ENCODE measurements at places on chromosomes 2 and 18. TPM values are rescaled to one million over a fixed set of nuclear protein-coding genes. Genes with fewer than 3 reads are reported as not detected.

GALNT3 gene
- total RNA-seq = 13.8 TPM

GFPT1 gene
- total RNA-seq = 21.7 TPM

RAB6C gene
- 0.18 TPM for total RNA-seq

GNAL gene
- total RNA-seq = 0.52 TPM

G6PC2 gene
- not detected for total RNA-seq

PSMA8 gene
- total RNA-seq = 1.1 TPM

UPP2 gene
- not detected for total RNA-seq

CNGA3 gene
- total RNA-seq = not detected

DHRS9 gene
- not detected for total RNA-seq

MARCO gene
- total RNA-seq = not detected

C2orf72 gene
- not detected for total RNA-seq

KLHL41 gene
- total RNA-seq = 0.12 TPM

VAMP8 gene
- 99.6 TPM for total RNA-seq

SERPINB4 gene
- total RNA-seq = not detected

GKN1 gene
- not detected for total RNA-seq

CFAP65 gene
- not detected for total RNA-seq

GALR1 gene
- not detected for total RNA-seq

OSR1 gene
- not detected for total RNA-seq

IL18R1 gene
- 25.9 TPM for total RNA-seq

SKA1 gene
- 47.5 TPM for total RNA-seq

GAL3ST2 gene
- total RNA-seq = not detected

DYNC1I2 gene
- total RNA-seq = 49.5 TPM

STAT4 gene
- total RNA-seq = 101 TPM

OTOS gene
- total RNA-seq = not detected

TMEM163 gene
- 2.3 TPM for total RNA-seq

CIB4 gene
- total RNA-seq = not detected

SUPT7L gene
- total RNA-seq = 34.8 TPM

ELAC1 gene
- 10.3 TPM for total RNA-seq

SNORC gene
- total RNA-seq = 1.4 TPM

STARD6 gene
- 0.20 TPM for total RNA-seq

CYTIP gene
- 231 TPM for total RNA-seq

WNT10A gene
- total RNA-seq = 0.35 TPM

RPRD1A gene
- total RNA-seq = 26.2 TPM

CRACDL gene
- total RNA-seq = 0.35 TPM

ANKRD30B gene
- total RNA-seq = not detected

RRM2 gene
- 648 TPM for total RNA-seq

RAD51AP2 gene
- not detected for total RNA-seq

ERCC3 gene
- total RNA-seq = 60.1 TPM

SRBD1 gene
- 22.2 TPM for total RNA-seq

GPR45 gene
- total RNA-seq = not detected

IRS1 gene
- total RNA-seq = 4.5 TPM

TRIM43 gene
- total RNA-seq = not detected

STARD7 gene
- total RNA-seq = 180 TPM

SERPINB10 gene
- not detected for total RNA-seq

PGAP1 gene
- 20.3 TPM for total RNA-seq

LYPD1 gene
- total RNA-seq = not detected

PTPRN gene
- total RNA-seq = not detected

INPP5D gene
- total RNA-seq = 140 TPM

All from activated CD8-positive, alpha-beta memory T cell treated with anti-CD3 and anti-CD28 coated beads, Interleukin-2, amount 10 ng/mL, durations not matched to agents 7 days and 5 days (primary cell).